ENCODE measurements at places on chromosomes 7 and 10.
A peak's percentile ranks its signal among the peaks of the same experiment; 100 is the strongest.

GRCh38 chr10:64726466-64726865 is 1205.3 kb downstream of the REEP3 start:
- no peak for DNase-seq

GRCh38 chr7:87164433-87164832 is 12.2 kb downstream of the DMTF1 start:
- no peak for DNase-seq

GRCh38 chr10:80894311-80894791 is 356.6 kb downstream of the SH2D4B start:
- no peak for DNase-seq

GRCh38 chr7:50037086-50037485 is 56.0 kb downstream of the ZPBP start:
- no peak for DNase-seq

DNA sequence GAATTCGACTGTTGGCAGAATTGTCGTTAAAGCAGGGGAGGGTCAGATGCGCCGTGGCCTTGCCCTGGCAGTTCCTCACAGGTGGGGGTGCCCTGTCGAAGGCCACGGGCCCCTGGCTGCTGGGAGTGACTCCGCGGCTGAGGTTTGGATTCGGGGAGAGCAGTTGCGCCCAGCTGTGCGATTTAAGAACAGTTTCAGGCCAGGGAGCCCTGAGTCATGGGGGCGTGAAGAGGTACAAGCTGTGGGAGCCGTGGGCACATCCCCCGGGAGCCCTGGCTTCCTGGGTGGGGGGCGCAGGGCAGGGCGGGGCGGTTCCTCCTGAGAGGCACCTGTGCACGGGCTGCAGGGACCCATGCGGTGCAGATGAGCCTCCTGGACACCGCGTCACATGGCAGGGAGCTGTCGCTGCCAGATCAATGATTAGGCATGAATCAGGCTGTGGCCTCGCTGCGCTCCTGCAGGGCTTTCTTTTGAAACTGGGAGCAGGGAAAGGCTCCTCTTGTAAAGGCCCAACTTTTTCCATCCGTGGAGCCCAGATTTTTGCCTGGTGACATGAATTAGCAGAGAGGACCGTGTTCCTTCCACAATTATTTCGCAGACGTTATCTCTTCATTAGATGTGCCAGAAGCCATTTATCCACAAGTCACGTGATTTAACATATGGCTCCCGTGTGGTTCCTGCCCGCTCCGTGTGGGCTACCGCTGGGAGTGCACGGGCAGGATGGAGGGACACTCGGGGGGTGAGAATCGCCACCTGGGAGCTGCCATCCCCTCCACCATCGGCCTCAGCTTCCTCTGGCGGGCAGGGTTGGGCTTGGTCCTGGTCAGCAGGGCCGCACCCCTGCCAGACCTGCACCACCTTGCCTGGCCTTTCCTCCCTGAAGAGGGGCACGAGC is 918 bp downstream of the PWWP2B start:
- DNase-seq, result no peak

GRCh38 chr10:4390219-4390618 is 435.8 kb upstream of the AKR1E2 start:
- DNase-seq, result no peak

GRCh38 chr10:97353945-97354344 is 19.4 kb upstream of the FRAT2 start:
- DNase-seq, result no peak

DNA sequence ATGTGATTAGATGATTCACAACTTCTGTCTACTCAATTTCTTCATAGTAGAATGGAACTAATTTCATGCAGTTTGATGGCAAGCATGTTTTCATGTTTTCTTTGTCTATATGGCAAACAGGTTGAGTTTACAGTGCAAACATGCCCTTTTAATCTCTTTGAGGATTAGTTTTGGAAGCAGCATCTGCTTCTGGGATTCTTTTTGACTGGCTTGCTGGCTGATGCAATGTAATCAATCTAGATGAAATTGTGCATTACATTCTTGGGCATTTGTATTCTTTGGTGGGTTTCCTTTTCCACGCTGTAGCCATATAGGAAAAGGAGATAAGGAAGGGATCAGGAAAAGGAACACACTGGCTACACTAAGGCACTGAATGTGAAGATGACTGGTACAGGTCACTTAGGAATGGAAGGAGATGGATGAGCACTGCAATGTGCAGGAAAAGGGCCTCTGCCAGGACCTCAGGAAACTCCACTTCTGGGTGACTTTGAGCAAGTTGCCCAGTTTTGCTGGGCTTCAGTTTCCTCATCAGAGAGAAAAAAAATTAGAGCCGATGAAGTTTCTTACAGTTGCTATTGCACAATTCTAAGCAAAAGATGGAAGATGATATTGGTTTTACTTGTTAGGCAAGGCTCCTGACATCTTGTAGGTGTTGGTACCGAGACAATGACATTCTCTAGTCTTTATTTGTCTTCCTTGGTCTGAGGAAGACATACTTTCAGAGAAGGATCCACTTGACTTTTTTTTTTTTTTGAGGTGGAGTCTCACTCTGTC is 269.1 kb downstream of the SUGCT start:
- DNase-seq, result no peak

- peak; percentile 24 for DNase-seq
These were observed 357.1 kb upstream of the AOAH start for GRCh38 chr7:37081436-37081835.

GRCh38 chr10:24722131-24722675 is 1.5 kb downstream of the ARHGAP21 start:
- no peak for DNase-seq

- DNase-seq, result no peak
These were observed 167.7 kb downstream of the TRIL start for GRCh38 chr7:28790467-28790866.

DNA sequence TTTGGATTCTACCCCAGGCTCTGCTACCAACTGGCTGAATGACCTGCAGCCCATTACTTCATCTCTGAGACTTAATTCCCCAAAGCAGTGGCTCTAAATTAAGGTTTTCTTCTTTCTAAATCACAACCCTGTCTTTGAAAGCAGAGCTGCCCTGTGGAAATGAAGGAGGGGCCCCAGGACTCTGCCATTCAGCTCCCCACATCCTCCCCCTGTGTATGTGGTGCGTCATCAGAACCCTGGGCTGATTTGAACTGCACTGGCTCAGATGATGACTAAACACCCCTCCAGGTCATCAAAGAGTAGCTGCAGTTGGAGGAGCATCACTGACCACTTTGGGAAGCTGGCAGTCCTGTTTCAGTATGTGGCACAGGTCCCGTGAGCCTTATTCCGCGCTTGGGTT is 46.6 kb downstream of the BPGM start:
- no peak for DNase-seq

Measured in NCI-H446 (cell line).